Coronary artery (tissue), 2 donors: ENCODE measurements at places on chromosomes 11 and 22.

DNA sequence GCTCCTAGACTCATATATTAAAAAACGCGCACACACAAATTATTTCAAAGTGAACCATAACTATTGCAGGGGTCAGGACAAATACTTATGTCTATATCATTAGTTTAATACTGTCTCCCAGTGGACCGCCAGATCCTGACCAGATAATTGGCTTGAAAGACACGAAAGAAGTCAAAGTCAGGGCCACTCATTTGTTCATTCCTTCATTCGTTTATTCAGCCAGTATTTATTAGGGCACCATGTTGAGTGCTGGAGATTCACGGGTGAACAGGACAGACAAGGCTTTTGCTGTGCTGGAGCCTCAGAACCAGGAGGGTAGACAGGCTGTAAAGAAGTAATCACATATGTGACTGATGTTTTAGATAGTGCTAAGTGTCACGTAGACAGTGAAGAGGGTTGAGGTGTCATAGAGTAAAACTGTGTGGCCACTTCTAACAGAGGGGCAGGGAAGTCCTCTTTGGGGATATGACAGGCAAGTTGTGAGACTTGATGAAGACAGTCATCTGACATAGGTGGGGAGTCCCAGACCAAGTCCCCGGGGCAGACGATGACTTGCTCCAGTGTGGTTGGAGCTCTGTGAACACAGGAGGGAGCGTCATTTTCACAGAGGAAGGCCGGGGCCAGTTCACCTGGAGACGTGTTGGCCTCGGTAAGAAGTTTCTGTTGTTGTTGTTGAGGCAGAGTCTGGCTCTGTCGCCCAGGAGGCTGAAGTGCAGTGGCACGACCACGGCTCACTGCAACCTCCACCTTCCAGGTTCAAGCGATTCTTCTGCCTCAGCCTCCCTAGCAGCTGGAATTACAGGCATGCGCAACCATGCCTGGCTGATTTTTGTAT is 25.9 kb downstream of the RBX1 start:
- no peak for DNase-seq

DNA sequence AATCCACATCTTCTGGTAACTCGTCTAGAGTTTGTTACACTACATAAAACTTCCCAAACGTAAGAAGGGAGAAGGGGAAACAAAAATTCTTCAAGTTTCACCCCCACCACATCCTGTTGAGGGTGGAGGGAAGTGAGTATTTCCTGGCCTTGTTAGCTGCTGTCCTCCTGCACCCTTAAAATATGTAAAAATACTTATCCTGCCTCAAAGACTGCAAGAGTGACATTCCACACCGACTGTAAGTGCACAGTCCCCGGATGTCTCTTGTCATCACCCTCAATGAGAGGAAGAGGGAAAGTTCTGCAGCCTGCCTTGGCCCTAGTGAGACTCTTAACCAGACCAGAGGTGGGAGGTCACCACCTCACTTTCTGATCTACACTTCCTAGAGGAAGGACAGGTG is 3.3 kb downstream of the TMEM121B start:
- DNase-seq: no peak

DNA sequence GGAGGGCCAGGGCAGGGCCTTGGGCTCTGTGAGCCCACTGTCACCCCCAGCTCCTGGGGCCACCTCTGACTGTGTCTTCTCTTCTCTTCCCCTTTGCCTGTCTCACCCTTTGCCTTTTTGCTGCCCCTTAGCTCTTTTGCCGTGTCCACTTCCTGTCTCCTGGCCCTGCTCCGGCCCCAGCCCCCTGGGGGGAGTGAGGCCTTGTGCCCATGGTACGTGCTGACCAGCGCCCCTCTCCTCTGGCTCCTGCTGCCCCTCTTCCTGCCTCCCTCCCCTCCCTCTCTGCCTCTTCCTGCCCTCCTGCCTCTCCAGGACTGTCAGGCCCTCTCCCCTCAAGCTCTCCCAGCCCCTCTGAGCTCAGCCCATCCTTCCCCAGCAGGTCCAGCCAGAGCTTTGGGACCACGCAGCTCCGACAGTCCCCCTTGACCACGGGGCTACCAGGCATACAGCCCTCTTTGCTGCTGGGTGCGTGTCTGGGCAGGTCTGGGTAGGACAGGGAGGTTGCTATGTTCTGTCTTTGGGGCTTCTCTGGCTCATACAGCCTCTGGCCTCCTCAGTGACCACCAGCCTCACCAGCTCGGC is 11.7 kb downstream of the TMEM258 start:
- no peak for DNase-seq

DNA sequence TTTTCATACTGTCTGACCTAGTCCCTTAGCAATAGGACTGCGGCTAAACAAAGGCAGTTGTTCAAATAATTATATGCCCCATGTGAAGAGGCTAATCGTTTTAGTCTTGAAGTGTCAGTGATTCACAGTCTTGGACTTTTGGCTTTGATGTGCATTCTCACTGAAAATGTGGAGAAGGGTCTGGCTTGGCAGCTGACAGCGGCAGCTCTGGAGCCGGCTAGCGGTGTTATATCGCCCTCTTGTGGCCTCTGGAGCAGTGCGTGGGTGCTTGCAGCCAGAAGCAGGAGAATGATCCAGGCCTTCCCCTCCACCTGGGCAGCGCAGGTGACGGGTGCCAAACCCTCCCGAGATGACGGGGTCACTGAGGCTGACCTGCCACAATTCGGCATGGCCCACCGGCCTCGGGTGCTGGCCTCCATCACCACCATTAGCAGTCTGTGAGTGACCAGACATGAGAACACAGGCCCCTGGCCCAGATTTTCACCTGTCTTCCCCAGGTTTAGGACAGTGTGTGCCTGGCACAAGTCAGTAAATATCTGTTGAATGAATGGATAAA is 90.3 kb upstream of the PITPNB start:
- peak; percentile 79 for DNase-seq

GRCh38 chr22:45009606-45010531 is at the start of gene PHF21B:
Gene PHF21B, minus strand, starts transcription at chr22:45010005. Its CDS starts 456 bp downstream, at chr22:45009549.
- no peak for DNase-seq

- no peak for DNase-seq
Measured at GRCh38 chr22:50686794-50687193, 14.2 kb downstream of the SHANK3 start.

GRCh38 chr11:67277231-67277961 is 11.1 kb downstream of the GRK2 start:
- DNase-seq: peak; percentile 89

DNA sequence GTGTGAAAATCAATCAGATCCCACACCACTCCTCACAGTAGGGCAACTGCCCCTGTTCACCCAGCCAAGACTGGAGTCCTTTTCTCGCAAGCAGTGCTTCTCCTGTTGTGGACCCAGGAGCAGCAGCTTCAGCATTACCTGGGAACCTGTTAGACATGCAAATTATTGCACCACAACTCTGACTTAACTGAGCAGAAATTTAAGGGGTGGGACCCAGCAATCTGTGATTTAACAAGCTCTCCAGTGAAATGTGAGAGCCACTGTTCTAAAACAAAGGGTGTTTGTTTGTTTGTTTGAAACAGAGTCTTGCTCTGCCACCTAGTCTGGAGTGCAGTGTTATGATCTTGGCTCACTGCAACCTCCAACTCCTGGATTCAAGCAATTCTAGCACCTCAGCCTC is 591.4 kb downstream of the SOX6 start:
- no peak for DNase-seq

- DNase-seq: no peak
Measured at GRCh38 chr11:7670641-7671040, 2.7 kb downstream of the CYB5R2 start.

DNA sequence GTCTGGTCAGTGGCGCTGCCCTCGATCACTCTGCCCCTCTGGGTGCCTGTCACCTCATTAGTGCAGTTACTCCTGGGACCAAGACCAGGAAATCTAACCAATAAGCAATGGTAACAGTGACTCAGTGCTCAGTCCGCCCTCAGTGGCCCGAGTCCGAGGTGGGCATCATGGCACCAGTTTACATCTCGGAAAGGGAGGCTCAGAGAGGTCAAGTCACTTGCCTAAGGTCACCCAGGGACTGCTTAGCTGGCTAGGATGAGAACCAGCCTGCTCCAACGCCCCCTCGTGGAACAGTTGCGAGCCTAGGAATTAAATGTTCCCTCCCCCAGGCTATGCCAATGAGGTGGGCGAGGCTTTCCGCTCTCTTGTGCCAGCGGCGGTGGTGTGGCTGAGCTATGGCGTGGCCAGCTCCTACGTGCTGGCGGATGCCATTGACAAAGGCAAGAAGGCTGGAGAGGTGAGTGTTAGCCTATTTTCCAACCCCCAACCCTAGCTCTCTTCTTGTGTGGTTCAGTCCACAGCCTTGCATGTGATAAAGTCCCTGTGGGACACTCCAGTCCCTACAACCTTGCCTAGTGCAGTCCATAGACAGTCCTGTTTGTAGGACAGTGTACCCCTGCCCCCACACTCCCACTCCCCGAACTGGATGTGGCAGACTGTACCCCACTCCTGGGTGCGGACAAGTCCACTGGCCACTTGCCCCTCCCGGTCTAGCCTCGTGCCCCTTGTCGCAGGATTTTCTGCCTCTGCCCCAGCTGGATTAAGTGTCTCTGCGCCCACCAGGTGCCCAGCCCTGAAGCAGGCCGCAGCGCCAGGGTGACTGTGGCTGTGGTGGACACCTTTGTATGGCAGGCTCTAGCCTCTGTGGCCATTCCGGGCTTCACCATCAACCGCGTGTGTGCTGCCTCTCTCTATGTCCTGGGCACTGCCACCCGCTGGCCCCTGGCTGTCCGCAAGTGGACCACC is 1.1 kb downstream of the MTFP1 start:
- DNase-seq: peak; percentile 86
